ENCODE measurements at places on chromosomes 1 and 21. TPM values are rescaled to one million over a fixed set of nuclear protein-coding genes. Genes with fewer than 3 reads are reported as not detected.

DNA sequence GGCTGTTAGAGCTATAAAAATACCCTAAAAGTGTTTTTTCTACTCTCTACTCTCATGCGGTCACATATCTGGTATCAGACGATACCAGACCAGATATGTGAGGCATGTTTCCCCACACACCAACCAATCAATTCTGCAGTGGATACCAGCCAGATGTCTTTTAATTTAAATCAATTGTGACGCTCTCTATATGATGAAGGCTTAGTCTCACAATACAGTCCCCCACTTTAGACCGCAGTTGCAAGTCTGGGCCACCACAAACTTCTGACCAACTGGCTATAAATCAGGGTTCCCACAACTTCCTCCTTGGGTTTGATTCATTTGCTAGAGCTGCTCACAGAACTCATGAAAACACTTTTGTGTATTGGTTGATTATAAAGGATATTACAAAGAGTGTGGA is 586.1 kb upstream of the ZP4 start:
- no peak overlapping the region for H3K4me3 ChIP-seq
- no peaks in the 10 kb centered on the region for H3K36me3 ChIP-seq
- H3K27me3 ChIP-seq: no peaks in the 10 kb centered on the region
- no peak overlapping the region for H3K27ac ChIP-seq
- DNase-seq: no peak
- H3K4me1 ChIP-seq: no peaks in the 10 kb centered on the region

DNA sequence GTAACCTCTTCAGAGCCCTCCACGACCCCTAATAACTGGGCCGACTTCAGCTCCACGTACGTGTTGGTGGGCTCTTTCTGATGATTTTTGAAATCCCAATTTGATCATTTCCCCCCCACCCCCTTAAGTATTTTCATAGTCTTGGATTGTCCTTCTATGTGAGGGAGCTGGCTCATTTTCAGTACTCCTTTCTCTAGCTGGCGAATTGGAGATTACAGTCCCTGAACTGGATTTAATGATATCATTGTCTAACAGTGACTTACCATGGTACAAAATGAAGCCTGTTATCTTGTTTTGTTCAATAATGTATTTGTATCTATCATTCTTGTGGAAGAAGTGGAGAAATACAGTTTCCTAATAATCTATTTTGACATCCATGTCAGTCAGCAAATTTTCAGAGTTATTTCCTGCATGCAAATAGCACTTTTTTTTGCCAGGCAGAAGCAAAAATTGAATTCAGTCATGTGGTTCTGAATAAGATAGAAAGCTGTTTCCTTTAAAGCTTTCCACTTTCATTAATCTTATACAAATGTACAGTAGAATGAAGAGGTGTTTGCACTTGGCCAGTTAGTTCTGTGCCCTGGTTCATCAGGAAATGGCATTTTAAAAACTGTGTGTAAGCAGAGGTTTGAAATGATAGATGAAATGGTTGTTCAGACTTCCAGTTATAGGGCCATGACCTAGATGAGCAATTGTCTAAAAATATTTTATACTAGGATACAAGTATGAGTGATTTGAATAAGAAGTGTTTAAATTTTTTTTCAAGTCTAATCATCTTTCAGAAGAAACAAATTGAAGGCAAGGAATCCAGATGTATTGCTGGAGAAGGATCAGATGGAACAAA is 104.2 kb downstream of the ATP5PO start:
- H3K27me3 ChIP-seq: no peaks in the 10 kb centered on the region
- H3K4me1 ChIP-seq: no peaks in the 10 kb centered on the region
- DNase-seq: no peak
- no peaks in the 10 kb centered on the region for H3K36me3 ChIP-seq
- no peak overlapping the region for H3K27ac ChIP-seq

DNA sequence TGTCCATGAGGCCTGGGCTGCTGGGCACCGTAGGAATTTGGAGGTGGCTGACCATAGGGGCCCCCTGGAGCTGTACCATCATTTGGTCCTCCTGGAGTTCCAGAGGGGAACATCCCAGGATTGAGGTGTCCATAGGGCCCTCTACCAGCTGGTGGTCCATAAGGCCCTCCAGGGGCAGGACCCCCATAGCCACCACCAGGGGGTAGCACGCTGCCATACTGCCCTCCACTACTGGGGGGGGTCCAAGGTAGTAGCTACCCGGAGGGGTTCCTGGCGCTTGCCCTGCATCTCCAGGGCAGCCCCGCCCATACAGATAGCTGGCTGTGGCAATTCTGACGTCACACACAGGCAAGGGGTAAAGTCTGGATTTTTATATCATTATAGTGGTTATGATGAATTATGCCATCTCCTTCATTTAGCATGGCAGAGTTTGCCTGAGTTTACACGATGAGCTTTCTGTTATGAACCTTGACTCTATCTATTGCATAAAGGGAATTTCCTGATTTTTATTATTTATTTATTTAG is 13.2 kb downstream of the MDM4 start:
- no peak for DNase-seq
- H3K27ac ChIP-seq: no peak overlapping the region
- H3K4me1 ChIP-seq: no peaks in the 10 kb centered on the region
- H3K36me3 ChIP-seq: no peaks in the 10 kb centered on the region
- no peaks in the 10 kb centered on the region for H3K27me3 ChIP-seq

Gene CHIT1
- 0.07 TPM for total RNA-seq
